Peyer's patch (tissue), 4 donors: ENCODE measurements at places on chromosomes 16 and 17. TPM values are rescaled to one million over a fixed set of nuclear protein-coding genes. Genes with fewer than 3 reads are reported as not detected.

DLX4 gene
- total RNA-seq = not detected

DNA sequence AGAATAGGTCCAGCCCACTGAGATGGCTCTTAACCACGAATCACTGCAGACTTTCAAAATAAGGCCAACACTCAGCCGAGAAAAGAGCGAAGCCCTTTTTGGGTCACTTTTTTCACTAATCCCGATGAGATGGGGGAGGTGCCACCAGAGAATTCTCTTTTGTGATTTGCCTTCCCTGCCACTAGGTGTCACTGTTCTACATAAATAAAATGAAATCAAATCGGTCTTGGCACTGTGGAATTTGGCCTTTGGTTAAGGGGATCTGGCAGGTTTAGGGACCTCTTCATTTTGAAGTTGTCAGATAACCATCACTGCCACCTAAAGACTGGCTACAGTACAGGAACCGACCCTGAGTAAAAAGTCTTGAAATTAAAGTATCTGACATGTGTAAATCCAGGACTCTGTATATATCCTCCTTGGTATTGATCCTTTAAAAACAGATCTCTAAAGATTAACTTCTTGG, 147.0 kb downstream of the HS3ST4 start:
- no peak for DNase-seq

- DNase-seq = no peak
Observed at GRCh38 chr16:64122177-64122576, 999.7 kb downstream of the CDH11 start.

GRCh38 chr16:53297477-53297876, 136.8 kb upstream of the RBL2 start:
- no peak for DNase-seq

DNA sequence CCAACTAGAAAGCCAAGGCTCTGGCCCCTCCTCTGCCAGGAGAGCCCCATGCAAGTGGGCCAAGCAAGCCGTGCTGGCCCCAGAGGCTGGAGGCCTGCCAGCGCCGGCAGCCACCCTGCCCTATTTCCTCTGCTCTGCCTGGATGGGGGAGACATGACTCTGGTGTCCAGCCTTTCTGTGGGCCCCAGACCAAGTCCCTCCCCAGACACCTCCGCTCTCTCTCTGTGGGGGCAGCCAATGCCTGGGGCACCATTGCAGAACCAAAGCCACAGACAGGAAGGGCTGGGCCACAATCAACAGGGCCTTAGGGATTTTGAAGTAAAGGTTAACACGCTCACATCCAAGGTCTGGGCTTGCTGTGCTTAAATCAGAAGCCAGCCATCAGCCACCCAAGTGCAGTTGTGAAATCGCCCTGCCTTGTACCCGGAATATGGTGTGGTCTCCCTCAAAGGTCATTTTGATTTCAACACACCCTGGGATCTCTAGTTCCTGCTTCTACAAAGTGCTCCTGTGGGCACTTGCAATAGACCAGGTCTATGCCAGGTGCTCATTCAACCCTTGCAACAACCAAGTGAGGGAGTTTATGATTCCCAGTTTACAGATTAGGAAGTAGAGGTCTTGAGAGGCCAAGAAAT, 63.5 kb upstream of the TEX2 start:
- peak; percentile 68 for DNase-seq

ENDOV gene
- total RNA-seq = 38.5 TPM

GLP2R gene
- 13.2 TPM for total RNA-seq

- no peak for DNase-seq
Observed at GRCh38 chr17:63382826-63383225, 63.3 kb downstream of the CYB561 start.

- DNase-seq = no peak
Observed at GRCh38 chr16:8986111-8986510, 22.4 kb upstream of the USP7 start.

DNA sequence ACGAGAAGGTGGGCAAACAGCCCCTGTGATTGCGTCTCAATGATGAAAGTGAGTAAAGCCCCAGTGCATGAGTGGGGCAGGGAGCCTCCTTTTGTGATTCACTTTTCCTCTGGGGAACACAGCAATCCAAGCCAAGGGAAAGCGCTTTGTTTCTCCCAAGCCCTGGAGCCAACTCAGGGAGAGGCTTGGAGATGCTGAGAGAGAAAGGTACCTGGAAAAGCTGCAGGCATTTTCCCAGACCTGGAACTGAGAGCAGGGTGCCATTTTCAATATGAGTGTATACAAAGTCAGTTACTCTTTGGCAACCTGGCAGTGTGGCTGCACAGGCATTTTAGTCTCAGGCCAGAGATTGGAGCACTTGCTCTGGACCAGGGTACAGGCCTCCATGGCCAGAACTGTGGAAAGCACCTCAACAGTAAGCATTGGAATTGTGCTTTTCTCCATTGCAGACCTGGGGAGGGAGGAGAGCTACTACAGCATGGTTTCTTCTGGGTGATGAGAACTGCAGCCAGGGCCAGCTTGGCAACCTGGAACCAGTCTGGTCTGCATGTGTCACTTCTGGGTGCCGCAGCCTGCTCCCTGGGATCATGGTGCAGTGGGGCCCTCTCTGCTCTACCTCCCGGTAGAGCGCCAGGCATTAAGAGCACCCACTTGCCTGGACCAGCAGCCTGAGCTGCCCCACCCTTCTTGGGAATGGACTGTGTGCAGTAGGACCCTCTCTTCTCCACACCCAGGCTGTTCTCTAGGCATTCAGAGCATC, 89.0 kb upstream of the CDH5 start:
- DNase-seq = no peak

DNA sequence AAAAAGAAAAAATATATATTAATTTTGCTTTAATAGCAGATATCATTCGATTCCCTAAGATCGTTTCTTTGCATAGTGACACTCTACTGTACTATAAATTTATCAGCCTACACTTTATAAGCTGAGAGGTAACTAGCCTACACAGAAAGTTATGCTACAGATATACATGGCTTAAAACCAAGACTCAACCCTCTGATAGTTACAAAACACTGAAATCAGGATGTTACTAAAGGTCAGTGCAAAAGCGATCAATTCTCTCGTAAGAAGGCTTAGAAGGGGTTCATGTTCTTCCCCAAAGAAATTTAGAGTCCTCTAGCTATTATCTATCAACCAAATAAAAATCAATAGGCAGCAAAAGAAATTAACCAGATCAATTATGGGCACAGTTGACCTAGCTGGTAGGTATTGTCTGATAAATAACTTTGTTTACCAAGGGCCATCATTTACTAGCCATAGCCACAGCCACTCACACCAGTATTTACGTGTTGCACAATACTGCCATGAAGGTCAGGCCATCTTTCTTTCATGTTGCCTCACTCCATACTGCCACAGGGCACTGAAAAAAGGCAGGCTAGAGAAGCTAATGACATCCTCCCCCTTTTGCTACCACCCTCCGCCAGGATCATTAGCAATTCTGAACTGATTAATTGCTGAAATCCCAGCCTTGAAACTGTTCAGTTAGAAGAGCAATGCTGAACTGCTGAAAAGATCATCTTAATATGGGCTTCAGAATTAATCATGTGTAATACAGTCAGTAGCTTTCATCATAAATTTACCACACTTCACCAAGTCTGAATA, 43.7 kb downstream of the RND2 start:
- no peak for DNase-seq

GRCh38 chr16:56611281-56611833, 3.0 kb downstream of the MT2A start:
- DNase-seq = no peak

AP2B1 gene
- 58.8 TPM for total RNA-seq

DNA sequence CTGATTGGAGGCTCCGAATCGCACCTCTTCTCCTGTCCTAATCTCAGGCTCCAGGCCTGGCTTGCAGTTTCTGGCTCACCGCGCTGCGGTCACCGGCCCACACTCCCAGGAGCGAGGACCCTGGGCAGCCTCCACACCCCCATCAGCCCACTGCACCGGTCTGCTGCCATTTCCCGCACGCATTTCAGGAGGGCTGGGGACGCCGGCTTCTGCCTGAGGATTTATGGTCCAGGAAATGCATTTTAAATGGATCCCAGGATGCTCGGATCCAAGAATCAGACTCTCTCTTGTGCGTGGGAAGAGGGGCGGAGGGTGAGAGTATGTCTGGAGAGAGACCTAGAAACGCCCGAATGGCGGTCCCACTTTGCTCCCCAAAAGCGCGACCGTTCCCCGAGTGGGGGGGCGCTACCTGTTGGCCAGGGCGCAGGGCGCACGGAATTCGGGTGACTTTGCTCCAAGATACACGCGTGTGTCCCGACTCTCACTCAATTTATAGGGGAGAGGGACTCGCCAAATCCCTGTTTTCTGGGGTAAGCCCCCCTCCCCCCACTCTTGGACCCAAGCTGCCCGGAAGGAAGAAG, 817 bp upstream of the JPH3 start:
- DNase-seq = no peak

DNA sequence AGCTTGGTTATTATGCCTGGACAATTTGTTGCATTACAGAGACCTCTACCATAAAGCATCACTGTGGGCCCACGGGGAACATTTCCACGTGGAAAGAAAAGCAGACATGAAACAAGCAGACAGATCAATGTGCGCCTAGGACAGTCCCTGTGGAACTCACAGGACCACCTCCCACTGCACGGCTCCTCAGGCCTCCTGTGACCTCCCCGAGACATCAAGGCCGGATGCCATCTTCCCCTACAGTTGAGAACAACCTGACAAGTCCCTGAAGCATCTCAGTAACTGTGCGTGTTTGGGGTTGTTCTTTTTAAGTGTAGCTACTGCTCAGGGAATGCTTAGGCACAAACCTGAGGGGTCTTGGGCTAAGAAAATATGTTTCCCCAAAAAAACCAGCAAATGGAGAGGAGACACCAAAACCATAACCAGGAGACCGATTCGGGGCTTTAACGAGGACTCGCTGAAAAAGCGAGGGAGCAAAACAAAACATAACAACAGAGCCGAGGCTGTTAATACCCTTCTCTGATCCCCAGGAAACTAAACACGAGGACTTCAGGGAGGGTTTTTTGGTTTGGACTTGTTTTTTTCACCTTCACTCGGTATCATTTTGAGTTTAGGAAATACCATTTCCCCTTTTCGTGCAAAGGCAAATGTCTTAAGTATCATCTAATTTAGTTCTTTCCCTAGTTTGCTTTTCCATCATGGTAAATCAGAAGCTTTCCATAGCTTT, 87.1 kb downstream of the CYTH1 start:
- peak; percentile 25 for DNase-seq

DNA sequence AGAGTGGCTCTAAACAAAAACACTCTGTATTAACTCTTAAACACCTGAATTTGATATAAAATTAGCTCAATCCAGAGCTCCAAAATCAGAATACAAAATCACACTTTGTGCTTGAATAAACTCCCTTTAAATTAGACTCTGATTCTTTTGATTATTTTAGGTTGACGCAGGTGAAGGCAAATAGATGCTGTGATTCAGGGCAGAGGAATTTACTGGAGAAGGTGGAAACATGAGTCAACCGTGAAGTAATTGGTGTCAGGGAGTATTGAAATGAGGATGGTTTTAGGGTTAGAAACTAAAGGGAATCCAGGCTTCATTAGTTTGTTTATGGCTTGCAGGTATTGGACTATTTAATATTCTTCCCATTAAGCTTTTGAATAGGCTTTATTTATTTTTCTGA, 37.1 kb upstream of the TEKT1 start:
- DNase-seq = no peak

DNA sequence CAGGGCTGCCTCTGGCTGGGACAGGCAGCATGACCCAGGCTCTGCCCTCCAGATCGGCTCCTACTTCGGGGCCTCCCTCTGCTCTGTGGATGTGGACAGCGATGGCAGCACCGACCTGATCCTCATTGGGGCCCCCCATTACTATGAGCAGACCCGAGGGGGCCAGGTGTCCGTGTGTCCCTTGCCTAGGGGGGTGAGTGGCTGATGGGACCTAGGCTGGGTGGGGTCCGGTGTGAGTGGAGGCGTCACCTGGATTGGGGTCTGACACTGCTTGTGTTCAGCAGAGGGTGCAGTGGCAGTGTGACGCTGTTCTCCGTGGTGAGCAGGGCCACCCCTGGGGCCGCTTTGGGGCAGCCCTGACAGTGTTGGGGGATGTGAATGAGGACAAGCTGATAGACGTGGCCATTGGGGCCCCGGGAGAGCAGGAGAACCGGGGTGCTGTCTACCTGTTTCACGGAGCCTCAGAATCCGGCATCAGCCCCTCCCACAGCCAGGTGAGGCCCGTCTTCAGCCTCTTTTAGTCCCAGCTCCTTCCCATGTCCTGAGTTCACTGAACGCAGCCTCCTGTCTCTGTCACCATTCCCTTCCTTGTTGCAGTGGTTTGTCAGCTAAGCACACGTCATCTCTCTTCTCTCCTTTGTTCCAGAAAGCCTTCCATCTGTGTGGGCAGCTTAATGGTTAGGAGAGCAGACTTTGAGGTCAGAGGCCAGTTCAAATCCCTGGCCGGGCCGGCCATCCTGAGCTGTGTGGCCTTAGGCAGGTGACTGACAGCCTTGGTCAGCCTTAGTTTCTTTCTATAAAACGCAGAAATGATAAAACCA, 16.9 kb downstream of the COX6A2 start:
- DNase-seq = no peak

LGALS9B gene
- total RNA-seq = 6.1 TPM

- no peak for DNase-seq
Observed at GRCh38 chr17:3762922-3763776, 37.8 kb downstream of the ITGAE start.

- DNase-seq = no peak
Observed at GRCh38 chr17:80504686-80505413, 28.4 kb upstream of the NPTX1 start.
